ENCODE measurements at places on chromosomes 11 and 22.

- peak; percentile 36 for DNase-seq
These were observed 14.8 kb downstream of the SGSM3 start for GRCh38 chr22:40385036-40385782.

- DNase-seq = peak; percentile 45
These were observed 13.2 kb downstream of the RAC2 start for GRCh38 chr22:37230673-37231405.

GRCh38 chr11:102807921-102808320 is 10.0 kb upstream of the MMP1 start:
- no peak for DNase-seq

DNA sequence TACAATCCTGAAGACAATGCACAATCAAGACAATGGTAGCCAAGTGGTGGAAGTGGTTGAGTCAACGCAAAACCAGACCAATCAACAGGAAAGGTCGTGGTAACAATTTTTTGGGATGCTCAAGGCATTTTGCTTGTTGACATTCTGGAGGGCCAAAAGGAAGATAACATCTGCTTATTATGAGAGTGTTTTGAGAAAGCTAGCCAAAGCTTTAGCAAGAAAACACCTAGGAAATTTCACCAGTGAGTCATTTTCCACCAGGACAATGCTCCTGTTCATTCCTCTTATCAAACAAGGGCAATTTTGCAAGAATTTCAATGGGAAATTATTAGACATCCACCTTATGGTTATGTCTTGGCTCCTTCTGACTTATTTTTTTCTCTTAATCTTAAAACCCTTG is 1932.2 kb upstream of the RAG2 start:
- DNase-seq = no peak

DNA sequence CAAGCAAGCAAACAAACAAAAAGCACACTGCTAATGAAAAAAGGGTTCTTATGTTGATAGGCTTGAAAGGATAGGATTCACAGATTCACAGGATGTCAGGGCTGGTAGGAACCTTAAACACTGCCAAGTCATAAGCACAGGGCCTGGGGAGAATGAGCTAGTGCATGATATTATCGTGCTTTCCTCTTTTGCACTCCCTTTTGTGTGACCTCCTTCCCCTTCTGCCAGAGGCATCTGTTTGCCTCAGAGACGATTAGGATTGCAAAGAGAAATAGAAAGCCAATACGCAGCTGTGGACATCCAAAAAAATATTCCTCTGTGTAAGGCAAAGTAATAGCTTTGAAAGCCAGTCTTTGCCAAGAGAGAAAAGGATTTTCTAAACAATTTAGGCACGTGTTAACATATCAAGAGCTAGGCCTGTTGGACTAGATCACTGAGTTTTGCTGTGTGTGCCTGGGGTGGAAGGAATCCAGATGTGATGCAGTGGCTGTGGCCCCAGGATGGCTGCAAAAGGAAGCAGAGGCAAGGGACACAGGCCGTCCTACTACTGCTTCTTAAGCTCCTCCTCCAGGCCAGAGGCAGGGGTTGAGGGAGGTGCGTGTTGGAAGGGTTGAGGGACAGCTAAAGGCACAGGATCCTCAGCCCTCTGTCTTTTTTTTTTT is 30.6 kb downstream of the MCHR1 start:
- DNase-seq = no peak

DNA sequence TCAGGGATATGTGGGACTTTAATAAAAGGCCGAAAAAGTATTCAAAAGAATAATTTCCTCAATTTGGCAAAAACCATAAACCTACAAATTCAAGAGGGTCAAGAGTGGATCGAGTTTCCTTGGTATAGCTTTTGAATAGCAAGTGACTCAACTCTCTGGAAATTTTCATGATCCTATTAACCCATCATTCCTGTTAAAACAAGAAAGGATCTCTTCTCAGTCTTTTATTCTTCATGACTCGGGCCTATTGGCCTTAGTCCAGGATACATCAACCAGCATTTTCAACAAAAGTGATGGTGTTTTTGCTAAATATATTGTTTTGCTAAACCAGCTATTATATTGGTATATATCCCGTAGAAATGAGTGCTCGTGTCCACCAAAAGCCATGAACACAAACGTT is 110.3 kb downstream of the ATXN10 start:
- no peak for DNase-seq

GRCh38 chr11:129115652-129116586 is 76.2 kb downstream of the ARHGAP32 start:
- no peak for DNase-seq

- peak; percentile 34 for DNase-seq
These were observed 1.4 kb downstream of the FDX1 start for GRCh38 chr11:110431051-110431672.

- DNase-seq = no peak
These were observed 31.9 kb upstream of the ZC3H12C start for GRCh38 chr11:110061296-110061695.

GRCh38 chr11:62337303-62338181 is at the start of gene ASRGL1:
TSS of gene ASRGL1 (plus strand) at chr11:62337448. CDS start at chr11:62337978, 530 bp downstream.
- DNase-seq = peak; percentile 84

GRCh38 chr22:29690476-29690875 is 29.3 kb upstream of the CABP7 start:
- no peak for DNase-seq

GRCh38 chr11:69309631-69310280 is 15.8 kb downstream of the MYEOV start:
- no peak for DNase-seq

DNA sequence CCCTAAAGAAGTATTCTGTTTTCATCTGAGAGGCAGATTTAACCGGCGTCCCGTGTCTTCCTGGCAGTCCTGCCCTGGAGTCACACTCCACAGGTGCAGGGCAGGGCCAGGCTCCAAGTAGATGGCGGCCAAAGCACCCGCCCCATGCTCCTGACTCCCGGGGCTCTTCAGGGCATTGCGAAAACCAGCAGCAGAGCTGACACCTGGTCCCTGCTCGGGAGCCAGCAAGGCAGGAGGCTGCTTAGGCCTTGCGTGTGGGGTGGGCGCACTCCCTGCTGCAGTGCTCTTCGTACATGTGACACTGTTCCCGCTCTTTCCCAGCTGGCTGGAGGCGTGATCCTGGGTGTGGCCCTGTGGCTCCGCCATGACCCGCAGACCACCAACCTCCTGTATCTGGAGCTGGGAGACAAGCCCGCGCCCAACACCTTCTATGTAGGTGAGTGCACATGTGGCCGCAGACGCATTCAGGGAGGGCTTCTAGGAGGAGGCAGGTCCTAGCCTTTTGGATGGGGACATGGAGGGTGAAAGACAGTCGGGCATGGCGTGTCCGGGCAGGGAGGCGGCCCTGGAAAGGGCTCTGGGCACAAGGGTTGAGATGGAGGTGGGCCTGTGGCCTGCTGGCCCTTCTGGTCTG is 10.3 kb upstream of the TSSC4 start:
- DNase-seq = no peak

- no peak for DNase-seq
These were observed 288.1 kb downstream of the TBC1D22A start for GRCh38 chr22:47050401-47051051.

DNA sequence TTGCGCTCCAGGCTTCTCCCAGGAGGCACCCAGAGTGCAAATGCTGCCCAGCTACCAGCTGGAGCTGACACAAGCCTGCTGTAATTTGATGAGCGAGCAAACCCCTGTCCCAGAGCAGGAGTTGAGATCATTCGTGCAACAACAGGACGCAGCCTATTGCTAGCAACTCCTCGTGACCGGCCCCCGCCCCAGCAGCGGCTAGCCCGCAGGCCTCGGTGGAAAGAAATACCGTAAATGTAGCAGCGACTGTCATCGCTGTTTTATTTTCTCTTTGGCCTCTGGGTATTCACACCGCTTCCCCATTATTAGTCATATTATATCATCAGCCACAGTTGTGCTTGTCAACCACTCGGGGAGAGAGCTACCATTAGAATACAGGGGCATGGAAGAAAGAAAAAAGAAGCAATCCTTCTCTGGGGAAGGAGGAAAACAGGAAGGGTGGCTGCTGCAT is 59.2 kb upstream of the ATXN10 start:
- DNase-seq = no peak

GRCh38 chr11:105260976-105261375 is 121.4 kb upstream of the CARD18 start:
- DNase-seq = no peak

DNA sequence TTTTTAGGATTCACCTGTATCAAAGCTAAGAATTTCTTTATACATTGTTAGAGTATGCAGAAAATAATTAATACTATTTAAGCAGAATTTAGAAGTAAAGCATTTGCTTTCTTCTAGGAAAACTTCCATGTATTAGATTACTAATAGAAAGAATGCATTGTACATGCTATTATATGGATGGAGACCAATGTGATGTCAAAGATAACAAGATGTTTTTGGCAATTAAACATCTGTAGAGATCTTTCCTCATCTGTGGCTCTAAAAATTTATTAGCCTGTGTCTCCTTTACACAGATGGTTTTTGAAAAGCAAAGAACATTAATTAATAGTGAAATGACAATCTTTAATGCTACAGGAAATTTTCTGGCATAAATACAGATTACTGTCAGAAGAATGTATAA is 198.4 kb upstream of the CCDC179 start:
- DNase-seq = no peak

DNA sequence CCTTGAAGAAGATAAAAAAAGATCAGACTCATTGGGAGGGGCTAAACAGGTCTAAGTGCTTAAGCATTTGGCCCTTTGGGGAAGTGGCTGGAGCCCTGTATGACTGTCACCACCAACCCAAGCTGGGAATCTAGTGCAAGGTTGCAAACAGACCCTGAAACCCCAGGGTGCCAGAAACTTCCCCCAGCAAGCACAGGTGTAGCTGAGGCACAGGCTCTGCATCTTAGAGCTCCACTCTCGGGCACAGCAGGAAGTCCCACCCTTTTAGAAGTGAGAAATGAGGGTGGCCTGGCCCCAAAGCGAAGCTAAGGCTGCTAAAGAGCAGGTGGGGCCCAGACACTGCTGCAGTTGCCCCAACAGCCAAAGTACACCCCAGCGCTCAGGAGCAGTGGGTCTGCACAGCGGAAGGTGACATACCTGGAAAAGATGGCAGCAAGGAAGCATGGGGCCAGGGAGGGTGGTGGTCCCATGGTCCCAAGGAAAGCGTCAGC is 5.8 kb upstream of the KDM2A start:
- peak; percentile 33 for DNase-seq

DNA sequence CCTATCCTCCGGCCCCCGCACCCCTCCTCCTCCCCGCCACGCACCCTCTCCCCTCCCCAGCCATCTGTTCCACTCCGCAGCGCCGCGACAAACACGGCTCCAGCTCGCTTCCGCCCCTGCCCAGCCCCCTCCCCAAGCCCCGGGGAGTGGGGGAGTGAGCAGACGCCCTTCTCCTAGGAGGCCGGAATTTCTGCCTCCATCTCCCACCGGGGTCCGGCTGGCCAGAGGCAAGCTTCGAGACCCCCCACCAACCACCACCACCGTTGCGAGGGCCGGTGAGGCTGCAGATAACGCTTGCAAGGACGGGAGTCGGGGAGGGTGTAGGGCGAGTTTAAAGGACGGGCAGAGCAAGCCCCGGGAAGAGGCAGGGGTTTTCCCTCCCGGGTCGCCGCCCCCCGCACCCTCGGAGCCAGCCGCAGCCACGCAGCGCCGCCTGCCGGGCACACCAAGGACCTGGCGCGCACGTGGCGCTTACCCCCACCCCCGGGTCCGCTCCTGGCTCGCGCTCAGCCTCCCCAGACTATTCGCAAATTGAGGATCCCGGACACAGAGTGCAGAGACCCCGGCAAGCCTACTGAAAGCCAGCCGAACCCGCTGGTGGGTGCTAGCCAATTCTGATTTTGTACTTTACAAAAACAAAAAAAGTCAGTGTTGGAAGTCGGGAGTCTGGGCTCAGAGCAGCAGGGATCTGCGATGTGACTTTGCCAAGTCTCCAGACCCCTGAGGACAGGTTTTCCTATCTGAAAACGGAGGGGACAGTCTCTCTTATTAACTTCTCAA is 22.6 kb downstream of the RTN4RL2 start:
- DNase-seq = peak; percentile 61

- DNase-seq = no peak
These were observed 22.6 kb downstream of the KREMEN1 start for GRCh38 chr22:29095459-29095858.

DNA sequence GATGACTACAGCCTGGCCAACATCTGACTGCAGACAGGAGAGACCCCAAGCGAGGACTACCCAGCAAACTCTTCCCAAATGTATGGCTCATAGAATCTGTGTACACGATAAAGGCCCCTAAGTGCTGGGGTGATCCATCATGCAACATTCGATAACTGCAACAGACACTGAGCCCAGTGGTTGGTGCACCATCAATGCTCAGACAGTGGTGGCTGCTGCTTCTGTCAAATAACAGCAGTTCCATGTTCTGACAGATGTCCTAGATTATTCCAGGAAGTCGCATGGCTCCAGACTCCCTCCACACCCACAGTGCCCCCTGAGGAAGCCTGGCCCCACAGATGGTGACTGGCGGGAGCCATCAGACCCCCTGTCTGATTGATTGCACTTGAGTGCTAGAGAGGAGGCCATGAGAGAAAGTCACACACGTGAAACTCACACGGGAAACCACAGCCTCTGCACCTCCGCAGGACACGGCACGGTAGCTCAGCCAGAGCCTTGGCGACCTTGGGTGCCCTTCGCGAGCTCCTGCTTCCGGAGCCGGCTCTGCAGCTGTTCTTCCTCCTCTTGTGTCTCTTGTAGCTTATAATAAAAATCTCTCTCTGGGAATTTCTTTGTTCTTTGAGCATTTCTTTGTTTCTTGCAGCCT is 1155.9 kb downstream of the TBC1D22A start:
- peak; percentile 41 for DNase-seq

- DNase-seq = no peak
These were observed 39.0 kb downstream of the SLCO2B1 start for GRCh38 chr11:75189911-75190310.

- DNase-seq = no peak
These were observed 142.0 kb upstream of the NTM start for GRCh38 chr11:131228378-131228777.

DNA sequence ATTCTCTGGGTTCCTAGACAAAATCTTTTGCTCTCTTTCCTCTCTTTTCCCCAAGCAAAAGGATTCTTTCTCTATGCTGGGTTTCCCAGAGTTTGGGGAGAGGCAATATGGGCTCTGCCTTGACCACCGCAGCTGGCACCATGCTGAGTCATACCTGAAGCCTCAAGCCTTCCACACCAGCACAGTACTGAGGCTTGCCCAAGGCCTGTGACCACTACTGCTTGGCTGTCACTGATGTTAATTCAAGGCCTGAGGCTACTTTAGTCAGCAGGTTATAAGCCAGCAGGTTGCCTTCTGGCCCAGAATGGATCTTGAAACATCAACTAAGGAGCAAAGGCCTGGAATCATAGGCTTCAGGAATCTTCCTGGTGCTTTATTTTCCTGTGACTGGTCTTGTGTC is 185.3 kb downstream of the DYNC2H1 start:
- DNase-seq = no peak

GRCh38 chr22:42074846-42075676 is 1.0 kb downstream of the PHETA2 start:
- no peak for DNase-seq

DNA sequence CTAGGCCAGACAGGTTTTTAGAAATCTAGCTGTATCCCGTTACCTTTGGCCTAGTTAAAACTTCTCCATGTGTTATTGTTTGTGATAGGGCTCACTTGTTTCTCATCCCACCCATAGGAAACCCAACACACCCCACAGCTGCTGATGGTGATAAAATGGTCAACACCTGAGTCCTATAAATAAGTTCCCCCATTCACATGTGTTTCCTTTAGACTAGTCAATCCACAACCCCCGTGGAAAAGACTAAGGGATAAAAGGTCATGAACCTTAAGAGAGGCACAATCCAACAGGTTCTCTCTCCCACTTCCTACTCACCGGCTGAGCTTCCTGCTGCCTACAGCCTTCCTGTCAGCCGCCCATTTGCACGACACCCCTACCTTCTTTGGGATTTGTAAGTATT is 768.4 kb downstream of the JRKL start:
- no peak for DNase-seq
